ENCODE measurements at places on chromosomes 2 and 18.

GRCh38 chr2:237270520-237270919, 143.4 kb downstream of the COL6A3 start:
- DNase-seq: no peak

- no peak for DNase-seq
These were observed 104.3 kb upstream of the GRB14 start for GRCh38 chr2:164725542-164725941.

DNA sequence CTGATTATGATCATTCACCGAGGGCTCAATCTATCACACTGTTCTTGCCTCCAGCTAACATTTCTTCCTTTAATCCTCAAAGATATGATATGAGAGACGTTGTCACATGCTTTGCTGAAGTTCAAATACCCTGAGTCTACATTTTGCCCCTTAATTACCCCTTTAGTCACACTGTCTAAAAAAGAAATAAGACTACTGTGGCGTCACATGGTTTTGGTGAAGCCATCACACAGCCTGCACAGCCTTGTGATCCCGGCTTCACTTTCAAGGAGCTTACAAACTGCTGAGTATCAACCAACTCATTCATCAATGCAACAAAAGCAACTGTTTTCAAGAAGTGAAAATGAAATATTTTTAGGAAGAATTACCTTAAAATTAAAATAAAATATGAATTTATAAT, 31.9 kb upstream of the SOCS6 start:
- no peak for DNase-seq

DNA sequence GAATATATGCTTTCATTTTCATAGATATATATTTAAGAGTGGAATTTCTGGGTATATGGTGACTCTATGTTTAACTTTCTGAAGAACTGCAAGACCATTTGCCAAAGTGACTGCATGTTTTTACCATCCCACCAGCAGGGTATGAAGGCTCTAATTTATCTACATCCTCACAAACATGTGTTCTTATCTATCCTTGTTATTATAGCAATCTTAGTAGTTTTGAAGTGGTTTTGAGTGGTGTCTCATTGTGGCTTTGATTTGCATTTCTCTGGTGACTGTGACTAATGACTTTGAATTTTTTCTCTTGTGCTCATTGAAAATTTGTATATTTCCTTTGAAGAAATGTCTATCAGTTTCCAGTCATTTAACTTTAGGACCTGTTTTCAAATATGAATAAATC, 310.2 kb upstream of the NRP2 start:
- DNase-seq: no peak

- DNase-seq: no peak
These were observed 155.9 kb upstream of the MAP3K20 start for GRCh38 chr2:172919732-172920131.

DNA sequence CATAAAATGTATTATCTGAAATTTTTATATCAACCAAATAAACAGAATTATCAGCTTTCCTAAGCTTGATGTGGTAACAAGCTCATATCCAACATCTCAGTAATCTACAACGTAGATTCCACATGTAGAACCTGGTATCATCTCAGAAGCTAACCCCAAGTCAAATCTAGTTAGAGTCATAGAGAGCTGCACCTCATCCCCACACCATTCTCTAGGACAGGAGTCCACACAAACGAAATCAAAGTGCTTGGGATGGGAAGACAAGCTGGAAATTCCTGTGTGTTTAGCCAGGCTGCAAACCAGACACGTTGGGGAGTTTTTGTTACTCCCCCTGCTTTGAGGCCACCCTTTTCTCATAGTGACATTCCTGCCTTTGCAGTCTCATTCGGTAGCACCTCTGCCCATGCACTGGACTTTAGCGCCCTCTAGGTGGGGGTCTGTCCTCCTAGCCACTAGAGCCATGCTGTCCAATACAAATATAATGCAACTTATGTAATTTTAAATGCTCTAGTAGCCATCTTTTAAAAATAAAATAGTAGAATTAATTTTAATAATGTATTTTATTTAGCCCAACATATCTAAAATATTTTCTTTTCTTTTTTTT, 28.1 kb upstream of the SATB2 start:
- no peak for DNase-seq

DNA sequence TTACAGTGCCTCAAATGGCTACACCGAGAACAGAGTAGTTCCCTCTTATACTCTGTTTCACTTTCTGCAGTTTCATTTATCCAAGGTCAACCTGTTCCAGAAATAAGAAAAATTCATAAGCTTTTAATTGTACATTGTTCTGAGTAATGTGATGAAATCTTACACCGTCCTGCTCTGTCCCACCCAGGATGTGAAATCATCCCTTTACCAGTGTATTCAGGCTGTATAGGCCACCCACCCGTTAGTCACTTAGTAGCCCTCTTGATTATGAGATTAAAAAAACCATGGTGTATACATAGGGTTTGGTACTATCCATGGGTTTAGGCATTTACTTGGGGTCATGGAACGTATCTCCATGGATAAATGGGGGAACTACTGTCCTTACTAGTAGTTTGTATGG, 29.8 kb downstream of the STARD6 start:
- DNase-seq: no peak

DNA sequence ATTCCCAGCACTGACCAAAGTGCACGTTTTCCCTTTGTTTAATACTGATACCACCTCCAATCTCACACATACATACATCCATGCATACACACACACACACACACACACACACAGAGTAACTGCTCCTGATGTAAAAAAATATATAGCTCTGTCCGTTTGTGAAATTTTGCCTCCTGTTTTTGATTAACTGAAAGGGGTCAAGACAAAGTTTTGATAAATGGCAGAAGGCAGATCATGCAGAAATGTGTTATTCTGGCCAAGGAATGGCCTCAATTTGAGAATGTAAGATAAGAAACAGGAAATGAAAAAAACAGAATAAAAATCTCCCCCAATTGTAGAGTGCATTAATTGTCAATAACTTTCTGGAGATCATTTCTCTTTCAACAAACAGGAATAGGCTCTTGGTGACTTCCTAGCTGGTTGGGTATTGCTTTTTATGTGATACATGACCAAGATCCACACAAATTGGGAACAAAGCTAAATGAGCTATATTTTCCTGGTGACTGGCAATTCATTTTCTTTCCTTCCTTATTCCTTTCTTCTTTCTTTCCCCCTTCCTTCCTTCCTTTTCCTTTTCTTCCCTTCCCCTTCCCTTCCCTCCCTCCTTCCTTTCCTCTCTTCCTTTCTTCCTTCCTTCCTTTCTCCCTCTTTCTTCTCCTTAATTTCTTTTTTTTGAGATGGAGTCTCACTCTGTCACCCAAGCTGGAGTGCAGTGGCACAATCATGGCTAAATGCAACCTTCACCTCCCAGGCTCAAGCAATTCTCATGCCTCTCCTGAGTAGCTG, 88.9 kb upstream of the PMAIP1 start:
- DNase-seq: no peak

All from T-helper 1 cell (primary cell).